ENCODE measurements at places on chromosomes 3 and 15.
A peak's percentile ranks its signal among the peaks of the same experiment; 100 is the strongest.

- DNase-seq, result no peak
Measured at GRCh38 chr15:100143378-100143777, 198.4 kb downstream of the ADAMTS17 start.

DNA sequence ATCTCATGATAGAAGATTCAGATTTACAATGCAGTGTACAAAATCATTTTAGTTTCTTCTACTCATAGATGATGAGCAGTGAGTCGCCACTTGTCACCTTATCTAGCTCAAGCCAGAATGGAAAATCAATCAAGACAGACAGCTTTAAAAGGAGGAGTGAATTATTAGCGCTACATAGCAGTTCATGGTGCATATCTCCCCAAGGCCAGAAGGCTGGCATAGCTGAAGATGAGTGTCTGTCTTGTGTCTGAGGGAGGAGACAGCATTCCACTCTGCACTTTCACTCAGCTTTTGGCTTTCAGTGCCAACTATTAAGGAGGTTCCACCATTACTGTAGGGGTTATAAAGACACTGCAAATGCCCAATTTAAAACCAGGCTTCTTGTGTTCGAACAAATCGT is 804.1 kb upstream of the LMCD1 start:
- DNase-seq, result no peak

GRCh38 chr15:82532991-82533481 is 7.2 kb downstream of the RPS17 start:
- no peak for DNase-seq

DNA sequence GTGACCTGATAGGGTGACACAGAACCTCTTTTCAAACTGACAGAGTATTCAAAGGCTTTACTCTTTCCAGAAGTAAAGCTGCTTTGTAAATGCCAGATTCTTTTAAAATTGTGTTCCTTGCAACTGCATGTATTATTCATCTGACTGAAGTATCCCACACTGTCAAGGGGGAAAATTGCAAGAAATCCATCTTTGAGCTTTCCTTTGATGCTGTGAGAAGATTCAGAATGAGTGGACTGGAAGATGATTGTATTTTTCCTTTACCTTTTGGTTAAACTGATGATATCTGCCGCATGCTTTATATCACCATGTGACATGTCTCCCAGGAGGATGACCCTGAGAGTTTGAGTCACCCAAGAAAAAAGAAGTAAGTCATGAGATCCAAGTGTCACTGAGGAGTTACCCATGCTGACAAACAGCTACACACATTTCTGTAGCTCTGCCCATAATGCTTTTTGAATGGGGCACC is 250.8 kb upstream of the CBLB start:
- no peak for DNase-seq

GRCh38 chr3:48404440-48405342 is 25.2 kb downstream of the PLXNB1 start:
- DNase-seq, result no peak

DNA sequence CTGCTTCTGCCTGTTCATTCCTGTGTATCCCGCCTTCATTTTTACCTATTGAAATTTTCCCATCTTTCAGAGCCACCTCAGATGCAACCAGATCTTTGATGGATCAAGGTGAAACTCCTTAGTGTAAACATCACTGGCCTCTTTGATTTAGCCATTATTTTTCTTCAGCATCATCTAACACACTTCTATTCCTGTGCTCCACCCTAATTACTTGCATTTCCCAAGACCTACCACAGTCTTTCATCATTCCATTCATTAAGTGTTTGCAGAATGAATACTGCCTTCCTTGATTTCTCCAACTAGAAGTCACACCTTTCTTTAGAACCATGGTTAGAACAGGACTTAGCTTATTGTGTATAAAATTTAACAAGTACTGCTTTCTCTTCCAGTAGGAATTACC is 55.5 kb upstream of the SKIL start:
- no peak for DNase-seq

DNA sequence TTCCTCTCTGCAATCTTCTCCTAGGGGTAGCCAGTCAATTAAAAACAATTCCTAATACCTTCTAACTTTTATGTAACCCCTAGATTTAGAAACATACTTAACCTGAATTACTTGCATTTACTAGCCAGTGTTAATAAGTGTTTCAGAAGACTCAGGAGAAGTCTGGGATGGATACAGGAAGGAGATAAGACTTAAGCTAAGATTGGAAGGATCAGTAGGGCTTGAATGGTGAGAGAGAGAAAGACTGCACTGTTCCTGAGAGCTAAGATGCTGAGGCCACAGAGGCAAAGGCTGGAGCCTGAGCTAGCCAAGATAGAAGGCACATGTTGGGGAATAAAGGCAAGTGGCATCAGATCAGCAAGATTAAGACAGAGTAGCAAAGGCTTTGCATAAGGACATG is 30.1 kb upstream of the CADPS start:
- no peak for DNase-seq

DNA sequence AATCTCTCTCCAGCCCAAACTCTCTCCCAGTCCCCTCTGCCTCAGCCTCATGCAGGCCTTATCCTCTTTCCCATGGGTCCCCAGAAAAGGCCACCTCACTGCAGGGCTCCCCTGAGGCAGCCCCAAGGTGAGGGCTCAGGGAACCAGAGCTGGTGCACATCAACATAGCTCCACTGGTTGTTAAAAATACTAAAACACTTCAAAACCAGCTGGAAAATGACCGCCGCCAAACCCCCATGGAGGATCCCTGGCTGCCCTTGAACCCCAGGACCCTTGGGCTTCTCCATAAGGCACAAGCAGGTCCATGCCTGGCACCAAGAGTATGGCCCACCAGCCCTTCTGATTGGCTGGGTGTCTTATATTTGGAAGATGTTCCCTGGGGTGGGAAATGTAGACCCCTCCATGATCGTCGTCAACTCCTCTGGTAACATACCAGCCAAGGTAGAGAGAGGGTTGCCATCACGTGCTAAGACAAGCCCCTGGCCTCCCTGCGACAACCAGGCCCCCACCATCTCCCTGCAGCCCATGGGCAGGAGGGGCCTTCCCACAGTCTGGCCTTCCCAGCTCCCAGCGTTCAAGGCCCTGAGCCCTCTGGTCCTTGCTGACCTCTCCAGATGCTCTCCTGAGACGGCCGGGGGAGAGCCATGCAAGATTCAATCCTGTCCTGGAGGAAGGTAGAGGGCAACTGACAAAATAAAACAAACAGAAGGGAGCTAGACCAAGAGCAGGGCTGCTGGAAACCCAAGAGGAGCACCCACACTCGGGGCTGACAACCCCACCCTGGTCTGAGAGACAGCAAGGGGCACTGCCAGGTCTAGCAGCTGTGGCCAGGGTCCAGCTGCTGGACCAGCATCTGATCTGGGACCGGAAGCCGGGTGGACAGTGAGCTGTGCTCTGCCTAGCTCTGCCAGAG is 132.1 kb upstream of the PRR20G start:
- DNase-seq, result no peak

GRCh38 chr3:3355442-3355841 is 176.0 kb upstream of the CRBN start:
- no peak for DNase-seq

DNA sequence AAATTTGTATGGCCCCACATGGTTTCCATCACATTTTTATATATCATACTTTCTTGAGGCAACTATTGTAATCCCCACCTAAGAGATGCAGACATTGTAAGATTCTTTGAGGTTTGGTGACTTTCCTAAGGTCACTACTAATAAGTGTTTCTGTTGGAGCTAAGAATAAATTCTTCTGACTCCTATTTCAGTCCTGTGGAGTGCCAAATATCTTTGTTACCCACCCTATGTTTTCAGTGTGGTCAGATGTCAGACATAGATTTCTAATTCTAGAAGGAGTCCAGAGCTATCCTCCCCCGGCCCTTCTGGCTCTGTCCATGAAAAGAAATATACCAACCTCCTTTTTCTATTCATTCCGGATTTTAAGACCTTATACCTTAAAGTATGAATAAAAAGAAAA is 46.2 kb upstream of the FILIP1L start:
- no peak for DNase-seq

DNA sequence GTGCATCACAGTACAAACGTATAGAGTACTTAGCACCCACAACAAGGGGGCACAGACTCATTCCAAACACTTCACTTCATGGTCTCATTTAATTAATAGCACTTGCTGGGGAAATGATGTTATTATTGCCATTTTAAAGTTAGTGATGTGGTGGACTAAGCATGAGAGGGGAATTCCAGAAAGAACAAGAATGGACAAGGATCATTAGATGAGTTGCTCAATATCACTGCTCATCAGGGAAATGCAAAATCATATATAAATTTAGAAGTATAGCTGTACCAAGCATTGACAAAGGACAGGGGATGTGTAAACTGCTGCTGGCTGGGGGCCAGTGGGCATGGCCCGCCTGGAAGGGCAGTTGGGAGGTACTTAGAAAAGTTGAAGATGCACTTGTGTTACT is 14.6 kb downstream of the PRR20G start:
- no peak for DNase-seq

- DNase-seq, result peak; percentile 59
Measured at GRCh38 chr3:149970716-149971402, at the start of gene PFN2. Gene PFN2, minus strand, starts transcription at chr3:149970895. Its CDS starts 39 bp downstream, at chr3:149970856.

- no peak for DNase-seq
Measured at GRCh38 chr3:63946753-63947152, 34.6 kb upstream of the SCAANT1 start.

- DNase-seq, result no peak
Measured at GRCh38 chr15:82040862-82041261, 5.0 kb downstream of the MEX3B start.

DNA sequence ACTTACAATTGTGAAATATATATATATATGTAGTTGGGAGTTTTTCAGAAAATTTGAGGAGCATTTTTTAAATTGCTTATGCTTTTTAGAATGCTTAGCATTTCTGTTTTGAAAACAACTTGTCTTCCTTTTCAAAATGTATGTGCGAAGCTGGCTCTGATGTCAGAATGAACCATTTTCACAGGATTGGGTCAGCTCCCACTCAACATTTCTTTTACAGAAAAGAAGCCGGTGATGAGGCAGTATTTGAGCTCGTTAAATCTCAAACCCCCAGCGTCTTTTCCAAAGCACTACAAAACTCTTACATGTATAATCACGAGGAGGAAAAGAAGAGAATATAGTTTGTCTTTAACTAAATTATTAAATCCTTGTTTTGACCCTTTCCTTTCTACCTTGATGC is 225.4 kb downstream of the MEIS2 start:
- no peak for DNase-seq

DNA sequence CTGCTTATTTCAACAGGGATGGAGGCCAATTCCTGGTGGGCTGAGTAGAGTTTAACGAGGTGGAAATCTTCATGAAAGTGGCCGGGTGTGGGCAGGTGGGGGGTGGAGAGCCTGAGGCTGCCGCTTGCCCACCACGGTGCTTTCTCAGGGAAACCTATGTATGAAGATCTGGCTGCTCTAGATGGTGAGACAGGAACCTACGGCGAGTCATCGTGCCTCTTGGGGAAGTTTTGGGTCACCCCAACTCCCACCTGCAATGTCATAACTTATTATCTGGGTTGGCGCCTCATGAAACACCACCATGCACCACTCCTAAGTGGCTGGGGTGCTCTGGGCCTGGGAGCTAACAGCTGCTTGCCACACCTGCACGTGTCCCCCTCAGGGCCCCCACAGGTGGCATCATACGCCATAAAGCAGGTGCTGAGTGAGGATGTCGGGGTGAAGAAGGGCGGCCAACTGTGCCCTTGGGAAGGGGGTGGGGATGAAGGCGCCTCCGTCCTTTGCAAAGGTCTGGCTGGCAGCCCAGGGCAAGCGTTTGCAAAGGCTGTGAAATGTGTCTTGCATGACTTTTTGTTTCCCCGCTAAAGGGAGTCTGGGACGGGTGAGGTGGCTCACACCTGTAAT is 27.9 kb upstream of the SNRPA1 start:
- peak; percentile 1 for DNase-seq

- DNase-seq, result no peak
Measured at GRCh38 chr3:32817558-32818228, at the start of gene TRIM71. Gene TRIM71, plus strand, starts transcription at chr3:32817997. Its CDS starts 84 bp downstream, at chr3:32818081.
